Pancreas (tissue), 10 donors: ENCODE measurements at places on chromosomes 2 and 18. TPM values are rescaled to one million over a fixed set of nuclear protein-coding genes. Genes with fewer than 3 reads are reported as not detected.
A peak's percentile ranks its signal among the peaks of the same experiment; 100 is the strongest.

- DNase-seq: no peak
Measured at GRCh38 chr18:3830604-3831003, 380.6 kb downstream of the TGIF1 start.

DNA sequence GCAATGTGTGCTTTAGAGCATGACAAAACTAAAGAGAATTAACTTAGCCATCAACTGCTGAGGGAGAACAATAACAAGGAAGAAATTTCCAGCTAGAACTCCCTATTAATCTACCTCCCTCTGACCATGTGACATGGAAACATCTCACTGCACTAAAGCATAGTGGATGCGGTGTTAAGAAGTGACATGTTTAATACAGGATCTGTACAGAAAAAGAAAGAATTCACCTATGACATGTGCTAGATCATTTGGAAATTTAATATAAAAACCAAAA lies 202.3 kb upstream of the KLHL14 start:
- no peak for DNase-seq

DNA sequence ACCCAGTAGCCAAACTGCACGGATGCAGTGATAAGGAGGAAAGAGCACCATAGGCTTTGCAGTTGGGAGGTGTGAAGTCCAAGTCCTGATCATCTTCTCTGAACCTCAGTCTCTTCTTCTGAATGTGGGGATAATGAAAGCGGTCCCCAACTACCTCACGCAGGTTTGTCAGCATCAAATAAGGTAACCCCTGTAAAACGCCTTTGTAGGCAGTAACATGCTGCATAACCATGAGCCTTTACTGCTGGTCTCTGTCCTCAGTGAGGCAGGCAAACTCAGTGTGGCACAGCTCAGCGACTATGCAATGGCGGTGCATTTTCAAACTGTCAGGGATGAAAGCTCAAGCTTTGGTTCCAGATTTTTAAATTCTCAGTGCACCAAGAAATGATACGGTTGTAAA lies 46.1 kb downstream of the DNMT3A start:
- no peak for DNase-seq

DNA sequence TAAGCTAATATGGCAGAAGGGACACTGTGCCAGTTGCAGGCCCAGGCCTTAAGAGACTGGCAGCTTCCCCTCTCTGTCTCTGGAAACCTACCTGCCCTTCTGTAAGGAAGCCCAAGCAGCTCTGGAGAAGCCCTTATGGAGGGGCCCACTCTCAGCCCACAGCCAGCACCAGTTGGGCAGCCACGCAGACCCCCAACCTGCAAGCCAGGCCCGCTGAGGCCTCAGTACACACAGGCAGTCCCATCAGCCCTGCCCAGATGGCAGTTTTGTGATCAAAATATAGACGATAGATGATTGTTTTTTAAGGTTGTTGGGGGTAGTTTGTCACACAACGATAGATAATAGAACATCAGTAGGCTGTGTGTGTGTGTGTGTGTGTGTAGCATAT lies 36.8 kb upstream of the ALPP start:
- no peak for DNase-seq

DNA sequence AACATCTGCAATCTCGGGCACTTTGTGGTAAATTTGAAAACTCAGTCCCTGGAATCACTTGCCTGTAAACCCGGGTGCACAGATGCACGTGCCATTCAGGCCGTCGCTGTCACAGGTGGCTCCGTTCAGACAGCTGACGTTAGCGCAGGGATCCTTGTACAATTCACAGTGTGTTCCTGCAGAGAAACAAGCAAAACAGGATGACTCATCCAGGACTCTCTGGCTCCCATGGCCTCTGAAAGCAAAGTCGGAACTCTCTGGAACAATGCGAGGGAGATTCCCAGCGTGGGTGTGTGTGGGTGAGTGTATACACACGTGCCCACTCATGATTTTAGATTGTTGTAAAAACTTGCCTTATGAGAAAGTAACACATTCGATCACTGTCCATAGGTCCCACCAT lies 136.1 kb upstream of the PID1 start:
- DNase-seq: peak; percentile 21

DNA sequence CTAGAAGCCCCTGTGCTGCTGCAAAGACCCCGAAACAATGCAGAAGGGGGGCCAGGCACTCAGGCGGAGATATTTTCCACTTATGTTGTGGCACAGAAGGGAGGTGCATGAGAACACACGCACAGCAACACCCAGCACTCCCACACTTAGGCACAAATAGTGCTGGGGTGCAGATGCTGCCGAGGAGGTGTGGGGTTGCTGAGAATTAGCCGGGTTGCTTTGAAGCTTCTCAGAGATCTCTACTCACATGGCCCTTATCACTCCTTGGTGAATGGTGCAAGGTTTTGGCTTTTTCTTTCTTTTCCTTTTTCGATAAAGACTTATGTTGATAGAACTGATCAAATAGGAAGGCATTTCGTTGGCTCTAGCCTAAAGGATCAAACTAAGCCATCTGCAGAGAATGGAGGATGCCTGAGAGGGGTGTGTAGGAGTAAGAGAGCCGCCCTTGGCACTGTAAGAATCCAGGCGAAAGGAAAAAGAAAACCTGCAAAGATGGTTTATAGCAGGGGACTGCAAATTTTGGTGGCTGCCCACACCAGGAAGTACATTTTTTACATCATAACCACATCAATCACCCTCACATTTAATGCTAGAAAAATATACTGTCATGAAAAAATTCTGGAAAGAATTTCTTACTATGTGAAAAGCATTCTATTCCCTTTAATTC lies 27.9 kb upstream of the FHL2 start:
- no peak for DNase-seq

GRCh38 chr2:60679036-60679780 lies 76.9 kb upstream of the PAPOLG start:
- no peak for DNase-seq

DNA sequence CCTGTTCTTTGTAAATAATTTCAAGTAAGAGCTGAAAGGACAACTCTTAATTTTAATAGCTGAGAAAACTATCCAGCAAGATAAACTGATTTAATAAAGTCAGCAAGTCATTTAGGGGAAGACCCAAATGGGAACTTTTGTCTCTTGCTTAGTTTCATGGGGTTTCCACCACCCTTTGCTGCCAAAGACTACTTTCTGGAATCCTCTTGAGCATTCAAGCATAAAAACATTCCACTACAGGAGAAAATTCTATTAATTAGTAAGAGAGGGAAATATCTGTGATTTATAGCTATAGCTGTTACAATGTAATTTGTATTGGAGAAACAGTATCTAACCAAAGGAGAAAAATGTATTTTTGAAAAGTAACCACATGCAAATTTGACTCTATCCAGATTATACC lies 20.6 kb downstream of the EFEMP1 start:
- DNase-seq: no peak

GRCh38 chr2:8500124-8501054 lies 181.5 kb upstream of the ID2 start:
- DNase-seq: no peak

GRCh38 chr2:162661618-162662017 lies 176.9 kb downstream of the KCNH7 start:
- no peak for DNase-seq

- DNase-seq: no peak
Measured at GRCh38 chr18:24536326-24536725, 75.9 kb downstream of the HRH4 start.

GRCh38 chr2:218733171-218734021 lies 22.8 kb downstream of the TTLL4 start:
- no peak for DNase-seq

GRCh38 chr2:15701341-15701907 lies 109.8 kb downstream of the DDX1 start:
- DNase-seq: no peak

DNA sequence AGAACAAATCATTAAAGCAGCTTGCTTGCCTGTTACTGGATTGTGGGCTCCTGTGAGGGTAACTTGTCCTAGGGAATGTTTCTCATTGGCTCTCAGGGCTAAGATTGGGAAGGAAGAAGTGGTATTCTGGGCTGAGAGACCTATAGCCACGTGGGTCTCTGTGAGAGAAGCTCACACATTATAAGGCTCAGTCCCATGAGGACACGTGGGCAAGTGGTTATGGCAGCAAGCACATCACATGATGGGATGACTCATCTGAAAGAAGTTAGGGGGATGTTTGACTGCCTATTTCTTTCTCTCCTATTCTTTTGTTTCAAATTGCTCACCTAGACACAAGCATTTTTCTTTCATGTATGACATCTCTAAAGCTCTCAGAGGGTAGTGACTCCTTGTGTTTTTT lies 418.0 kb upstream of the ST6GAL2 start:
- no peak for DNase-seq

- DNase-seq: no peak
Measured at GRCh38 chr2:135909976-135910375, 33.7 kb upstream of the MCM6 start.

DNA sequence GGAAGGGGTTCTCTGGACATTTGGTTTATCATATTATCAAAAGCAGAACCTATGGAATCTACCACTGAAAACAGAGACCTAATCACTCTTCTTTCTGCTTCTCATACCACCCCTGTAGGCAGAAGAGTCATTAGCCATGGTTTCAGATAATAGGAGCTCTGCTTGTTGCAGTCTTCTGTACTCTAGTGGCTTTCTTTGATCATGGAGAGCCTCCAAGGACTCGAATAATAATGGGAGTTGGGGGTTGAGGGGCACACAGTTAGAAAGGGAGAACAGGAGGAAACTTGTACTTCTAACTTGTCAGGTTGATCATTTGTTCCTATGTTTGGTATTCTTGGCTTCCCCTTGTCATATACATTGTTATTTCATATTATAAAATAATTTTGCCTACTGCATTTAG lies 52.3 kb upstream of the VWC2L start:
- no peak for DNase-seq

Gene SLC35G4
- total RNA-seq: not detected

Gene TSPYL6
- total RNA-seq: not detected

Gene SNORC
- 1.2 TPM for total RNA-seq

Gene HOXD1
- total RNA-seq: 0.21 TPM

Gene CFAP221
- total RNA-seq: 11.4 TPM

Gene TXNDC2
- not detected for total RNA-seq

Gene MC2R
- total RNA-seq: not detected

Gene RABL2A
- 5.2 TPM for total RNA-seq

Gene CRYGC
- not detected for total RNA-seq
